ENCODE measurements at places on chromosomes 16 and 17.

- no peak for DNase-seq
Measured at GRCh38 chr17:3735515-3735914, 11.8 kb downstream of the HASPIN start.

- no peak for DNase-seq
Measured at GRCh38 chr16:85652431-85653221, 36.1 kb downstream of the GINS2 start.

DNA sequence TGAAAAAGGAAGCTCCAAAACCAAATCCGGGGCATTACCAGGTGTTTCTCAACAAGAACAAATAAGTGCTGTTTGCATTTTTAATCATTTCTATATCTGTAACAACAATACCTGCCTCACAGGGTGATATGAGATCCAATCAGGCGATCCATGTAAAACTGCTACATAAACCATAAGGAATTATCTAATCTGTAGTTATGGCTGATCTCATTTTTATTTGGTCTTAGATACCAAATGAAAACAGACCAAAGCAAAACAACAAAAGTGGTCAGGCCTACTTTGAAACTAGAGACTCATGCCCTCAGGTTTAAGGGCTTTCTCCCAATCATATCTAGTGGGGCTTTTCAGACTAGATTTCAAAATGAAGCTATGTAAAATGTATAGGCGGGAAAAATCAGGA is 28.3 kb downstream of the XPO6 start:
- no peak for DNase-seq

DNA sequence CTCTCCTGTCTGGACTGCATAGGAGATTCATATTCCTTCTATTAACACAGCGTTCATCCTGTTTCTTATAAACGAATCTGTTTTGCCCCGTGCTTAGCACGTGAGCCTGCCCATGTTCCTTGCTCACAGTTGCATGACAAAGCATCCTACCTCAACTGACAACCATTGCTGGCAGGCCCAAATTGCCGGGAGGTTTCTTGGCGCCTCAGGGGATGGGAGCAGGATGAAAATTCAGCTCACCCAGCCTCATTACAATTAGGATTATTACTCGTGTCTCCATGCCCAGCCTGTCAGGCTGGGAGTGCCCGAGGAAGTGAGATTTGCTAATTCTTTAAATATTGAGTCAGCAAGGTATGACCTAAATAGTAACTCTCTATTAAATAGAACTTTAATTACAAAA is 36.7 kb upstream of the HELZ start:
- no peak for DNase-seq

- DNase-seq = no peak
Measured at GRCh38 chr17:27895123-27895895, 2.1 kb upstream of the LYRM9 start.

- DNase-seq = no peak
Measured at GRCh38 chr16:21128991-21129390, 21.7 kb downstream of the DNAH3 start.

DNA sequence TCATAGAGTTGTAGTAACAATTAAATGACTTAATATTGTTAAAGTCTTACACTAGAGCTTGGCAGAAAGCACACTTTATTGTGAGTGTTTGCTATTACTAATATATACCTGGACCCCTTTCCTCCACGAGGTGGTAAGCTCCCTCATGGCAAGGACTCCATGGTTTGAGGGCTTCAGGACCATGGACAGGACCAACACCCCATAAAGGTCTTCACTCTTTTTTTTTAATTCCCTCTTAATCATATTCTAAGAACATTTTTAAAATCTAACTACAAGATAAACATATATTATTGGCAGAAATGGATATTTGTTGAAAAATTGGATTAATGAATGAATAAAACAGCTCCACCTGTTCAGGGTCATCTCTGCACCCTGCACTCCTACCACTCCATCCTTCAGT is 154.5 kb downstream of the CBLN1 start:
- DNase-seq = no peak

DNA sequence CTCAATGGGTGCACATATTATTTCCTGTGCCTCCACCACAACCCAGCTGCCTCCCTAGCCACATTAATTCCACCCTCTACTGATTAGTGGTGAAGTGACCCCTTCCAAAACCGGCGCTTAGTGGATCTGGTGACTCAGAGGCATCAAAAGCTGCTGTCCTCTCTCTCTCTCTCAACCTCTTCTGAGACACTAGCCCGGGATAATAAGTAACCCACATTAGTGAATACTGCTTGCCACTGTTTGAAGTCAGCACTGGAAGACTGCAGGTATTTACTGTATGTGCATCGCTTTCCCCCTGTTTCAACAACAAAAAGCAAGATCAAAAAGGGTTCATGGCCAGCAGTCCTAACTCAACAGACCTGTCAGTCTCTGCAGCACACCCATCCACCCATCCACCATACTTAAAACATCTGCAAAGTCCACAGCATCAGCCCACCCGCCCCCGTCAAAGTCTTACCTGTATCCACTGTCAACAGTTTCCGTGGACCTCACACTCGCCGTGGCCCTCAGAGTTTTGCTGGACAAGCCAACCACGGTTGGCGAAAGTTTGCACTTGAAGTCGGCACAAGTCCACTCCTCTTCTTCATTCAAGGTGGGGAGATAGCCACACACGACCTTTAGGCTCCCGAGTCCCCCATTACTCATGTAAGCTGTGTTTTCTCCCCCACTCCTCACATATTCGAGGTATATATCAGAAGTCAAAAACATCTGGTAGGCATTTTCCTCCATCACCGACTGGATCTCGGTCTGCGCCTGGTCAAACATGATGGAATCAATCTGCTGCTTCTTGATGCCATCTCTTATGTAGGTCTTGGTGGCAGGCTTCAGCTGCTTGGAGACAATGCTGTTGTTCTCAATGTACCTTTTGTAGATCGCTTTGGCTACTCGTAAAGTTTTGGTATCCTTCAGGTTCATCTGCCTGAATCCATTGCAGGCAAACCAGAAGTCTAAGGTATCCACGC is 3.8 kb downstream of the AXIN2 start:
- DNase-seq = no peak

DNA sequence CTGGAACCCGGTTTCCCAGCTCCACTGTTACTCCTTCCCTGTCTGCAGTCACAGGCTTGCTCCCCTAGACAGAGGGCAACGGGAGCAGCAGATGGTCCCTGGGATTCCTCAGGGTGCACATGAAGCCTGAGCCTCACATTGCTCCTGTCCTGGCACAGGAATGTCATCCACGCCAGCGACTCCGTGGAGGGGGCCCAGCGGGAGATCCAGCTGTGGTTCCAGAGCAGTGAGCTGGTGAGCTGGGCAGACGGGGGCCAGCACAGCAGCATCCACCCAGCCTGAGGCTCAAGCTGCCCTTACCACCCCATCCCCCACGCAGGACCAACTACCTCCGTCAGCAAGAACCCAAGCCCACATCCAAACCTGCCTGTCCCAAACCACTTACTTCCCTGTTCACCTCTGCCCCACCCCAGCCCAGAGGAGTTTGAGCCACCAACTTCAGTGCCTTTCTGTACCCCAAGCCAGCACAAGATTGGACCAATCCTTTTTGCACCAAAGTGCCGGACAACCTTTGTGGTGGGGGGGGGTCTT is 1.6 kb upstream of the DECR2 start:
- DNase-seq = no peak

DNA sequence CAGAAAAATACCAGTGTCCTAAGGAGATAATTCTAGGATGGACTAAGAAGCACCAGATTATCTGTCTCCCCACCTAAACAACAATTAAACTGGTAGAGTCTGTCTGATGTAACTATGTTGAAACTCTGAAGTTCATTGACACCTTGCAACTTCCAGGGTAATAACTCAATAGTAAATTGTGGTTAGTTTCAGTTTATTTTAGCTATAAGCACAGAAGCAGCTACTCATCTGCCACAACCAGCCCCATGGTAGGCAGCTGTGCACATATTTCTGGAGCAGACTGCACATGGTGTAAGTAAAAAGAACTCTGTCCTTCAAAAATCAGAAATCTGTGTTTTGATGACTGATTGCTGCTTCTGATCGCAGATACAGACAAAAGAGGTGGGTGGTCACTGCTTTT is 852.1 kb downstream of the CDH11 start:
- DNase-seq = no peak

- DNase-seq = no peak
Measured at GRCh38 chr17:80873307-80873951, 118.2 kb upstream of the CHMP6 start.

DNA sequence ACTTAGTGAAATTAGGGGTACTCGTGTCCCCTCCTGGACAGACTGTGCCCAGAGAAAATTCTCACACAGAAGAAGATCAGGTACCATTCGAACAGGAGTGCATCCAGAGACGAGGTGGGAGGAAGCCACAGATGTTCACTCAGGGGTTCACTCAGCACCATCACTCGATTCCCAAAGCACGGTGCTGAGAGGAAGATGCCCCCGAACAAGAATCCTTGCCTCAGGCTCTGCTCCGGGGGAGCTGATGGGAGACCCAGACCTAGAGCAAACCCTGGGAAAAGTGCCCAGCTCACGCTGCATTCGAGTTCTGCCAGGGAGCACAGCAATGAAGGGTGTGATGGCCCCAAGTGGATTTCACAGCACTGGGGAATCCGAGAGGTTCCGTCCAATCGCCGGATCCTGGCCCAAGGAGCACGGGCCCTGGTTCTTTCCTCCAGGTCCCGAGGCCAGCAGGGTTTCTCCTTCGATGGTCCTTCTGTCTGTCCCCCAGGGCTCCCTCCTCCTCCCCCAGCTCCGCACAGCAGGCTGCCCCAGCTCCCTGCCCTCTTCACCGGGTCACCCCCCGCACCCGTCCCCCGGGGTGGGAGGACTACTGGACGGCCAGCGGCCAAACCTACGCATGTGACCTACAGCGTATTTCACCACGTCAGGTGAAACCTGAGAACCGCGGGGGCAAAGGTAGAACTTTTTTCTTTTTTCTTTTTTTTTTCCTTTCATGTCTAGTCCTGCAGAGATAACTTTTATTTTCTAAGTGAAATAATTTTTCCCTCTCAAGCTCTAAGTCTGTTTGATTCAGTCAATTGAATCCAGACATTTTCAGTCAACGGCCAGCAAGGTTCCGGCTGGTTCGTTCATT is 10.2 kb upstream of the UBE2I start:
- DNase-seq = no peak

DNA sequence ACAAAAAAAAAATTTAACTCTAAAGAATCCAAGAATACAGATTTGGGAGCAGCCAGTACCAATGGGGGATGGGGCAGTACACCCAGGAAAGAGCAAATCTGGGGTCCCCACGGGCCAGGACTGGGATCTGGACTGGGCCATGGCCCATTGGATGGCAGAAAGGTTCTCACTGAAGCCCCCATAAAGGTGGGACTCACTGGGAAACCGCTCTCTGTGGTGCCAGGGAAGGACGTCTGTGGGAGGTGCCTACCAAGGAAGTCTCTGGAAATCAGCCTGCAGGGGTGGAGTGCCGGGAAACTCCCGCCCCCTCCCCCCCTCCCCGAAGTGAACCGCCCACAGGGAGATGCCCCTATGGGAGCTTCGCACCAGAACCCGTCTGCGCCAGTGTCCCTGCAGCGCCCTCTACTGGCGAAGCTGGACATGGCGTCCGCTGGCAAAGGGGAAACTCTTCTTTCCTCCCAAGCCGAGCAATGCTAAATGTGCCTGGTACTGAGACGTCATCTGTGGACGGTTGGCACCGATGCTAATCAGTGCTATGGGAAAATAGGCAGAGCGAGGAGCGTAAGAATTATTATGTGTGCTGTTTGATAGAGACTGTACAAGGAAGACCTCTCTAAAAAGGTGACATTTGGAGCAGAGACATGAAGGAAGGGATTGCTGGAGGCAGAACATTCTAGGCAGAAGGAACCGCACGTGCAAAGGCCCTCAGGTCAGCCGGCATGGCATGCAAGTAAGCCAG is 671.1 kb downstream of the WWOX start:
- peak; percentile 72 for DNase-seq

DNA sequence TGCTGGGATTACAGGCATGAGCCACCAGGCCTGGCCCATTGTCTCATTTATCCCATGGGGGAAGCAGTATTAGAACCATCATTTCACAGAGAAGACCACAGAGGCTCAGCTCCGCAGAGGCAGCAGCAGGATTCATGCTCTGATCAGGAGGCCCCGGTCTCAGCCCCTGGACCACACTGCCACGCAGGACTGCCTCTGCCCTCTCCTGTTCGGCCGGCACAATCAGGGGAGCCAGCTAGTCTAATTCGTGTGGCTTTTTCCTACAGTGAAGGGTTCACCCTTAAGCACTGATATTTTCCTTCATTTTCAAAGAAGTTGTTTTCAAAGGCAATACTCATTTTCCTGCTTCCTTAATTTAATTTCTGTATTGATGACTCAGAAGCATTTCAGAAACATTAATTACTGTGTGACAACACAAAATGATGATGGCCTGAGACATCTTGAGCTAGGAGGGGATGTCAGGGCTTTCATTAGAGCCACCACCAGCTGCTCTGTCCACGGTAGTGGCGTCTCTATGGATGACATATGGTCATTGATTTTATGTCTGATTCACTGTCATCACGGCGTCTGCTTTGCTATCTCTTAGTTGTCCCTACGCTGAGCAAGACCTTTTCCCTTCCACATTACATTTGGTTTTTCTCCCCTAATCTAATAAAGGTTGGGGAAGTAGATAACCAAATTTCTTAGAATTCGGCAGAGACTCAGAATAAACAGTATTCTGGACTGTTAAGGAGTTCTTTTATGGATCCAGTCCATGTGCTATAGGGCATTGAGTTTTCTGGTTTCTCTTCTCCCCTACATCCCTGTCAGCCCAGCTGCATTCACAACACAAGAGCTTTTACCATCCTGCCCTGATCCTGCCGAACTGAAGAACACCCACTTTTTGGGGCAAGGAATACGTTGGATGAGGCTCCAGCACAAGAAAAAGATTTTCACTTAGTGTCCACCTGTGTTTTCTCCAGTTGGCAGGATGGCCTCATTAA is 314.0 kb downstream of the SLC39A11 start:
- DNase-seq = no peak

DNA sequence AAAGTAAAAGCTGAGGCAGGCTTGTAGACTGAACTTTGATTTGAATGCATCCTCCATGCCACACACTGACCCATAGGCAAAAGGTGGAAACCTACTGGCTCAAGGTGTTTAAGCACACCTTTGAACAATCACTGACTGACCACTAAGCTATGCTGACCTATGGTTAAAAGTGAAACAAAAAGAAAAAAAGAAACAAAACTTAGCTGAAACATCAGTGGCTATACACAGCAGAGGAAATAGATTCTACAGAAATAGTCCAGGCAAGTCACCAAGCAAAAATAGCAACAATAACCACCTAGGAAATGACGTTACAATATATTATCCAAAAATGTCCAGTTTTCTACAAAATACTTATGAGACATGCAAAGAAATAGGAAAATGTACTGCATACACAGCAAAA is 60.2 kb downstream of the RPGRIP1L start:
- DNase-seq = no peak
